ENCODE measurements at places on chromosomes 7 and 10.

DNA sequence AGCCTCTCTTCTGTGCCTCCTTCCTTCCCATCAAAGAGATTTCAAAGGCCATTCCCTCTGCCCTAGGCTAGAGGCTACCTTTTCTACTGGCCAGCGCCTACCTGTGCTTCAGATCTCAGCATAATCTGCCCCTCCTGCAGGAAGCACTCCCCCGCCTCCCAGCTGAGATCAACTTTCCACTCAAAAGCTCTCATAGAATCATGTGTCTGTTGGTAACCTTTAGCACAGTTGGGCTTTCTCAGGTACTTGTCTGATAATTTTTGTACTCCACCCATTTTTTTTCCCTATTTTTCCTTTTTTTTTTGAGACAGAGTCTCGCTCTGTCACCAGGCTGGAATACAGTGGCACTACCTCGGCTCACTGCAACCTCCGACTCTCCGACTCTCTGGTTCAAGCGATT lies 231.0 kb upstream of the PRSS58 start:
- DNase-seq: no peak

GRCh38 chr7:117908031-117908795 lies 35.0 kb upstream of the CTTNBP2 start:
- no peak for DNase-seq

DNA sequence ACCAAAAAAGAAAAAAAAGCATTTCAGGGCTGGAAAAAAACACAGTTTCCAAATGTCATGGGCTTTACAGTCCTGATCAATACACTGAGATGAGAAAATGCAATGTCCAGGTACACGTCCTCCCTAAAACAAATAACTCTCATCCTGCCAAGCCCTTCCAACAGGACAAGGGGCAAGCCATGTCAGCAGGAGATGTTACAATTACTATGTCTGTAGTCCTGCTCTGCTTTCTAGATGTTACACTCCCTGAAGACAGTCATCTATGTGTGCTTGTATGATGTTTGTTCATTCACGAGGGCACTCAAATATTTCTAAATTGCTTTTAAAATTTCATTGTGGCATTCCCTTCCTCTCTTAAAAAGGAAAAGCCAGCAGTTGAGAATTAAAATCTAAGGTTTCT lies 103.2 kb downstream of the SORBS1 start:
- DNase-seq: no peak

GRCh38 chr10:81179324-81179723 lies 641.6 kb downstream of the SH2D4B start:
- no peak for DNase-seq

DNA sequence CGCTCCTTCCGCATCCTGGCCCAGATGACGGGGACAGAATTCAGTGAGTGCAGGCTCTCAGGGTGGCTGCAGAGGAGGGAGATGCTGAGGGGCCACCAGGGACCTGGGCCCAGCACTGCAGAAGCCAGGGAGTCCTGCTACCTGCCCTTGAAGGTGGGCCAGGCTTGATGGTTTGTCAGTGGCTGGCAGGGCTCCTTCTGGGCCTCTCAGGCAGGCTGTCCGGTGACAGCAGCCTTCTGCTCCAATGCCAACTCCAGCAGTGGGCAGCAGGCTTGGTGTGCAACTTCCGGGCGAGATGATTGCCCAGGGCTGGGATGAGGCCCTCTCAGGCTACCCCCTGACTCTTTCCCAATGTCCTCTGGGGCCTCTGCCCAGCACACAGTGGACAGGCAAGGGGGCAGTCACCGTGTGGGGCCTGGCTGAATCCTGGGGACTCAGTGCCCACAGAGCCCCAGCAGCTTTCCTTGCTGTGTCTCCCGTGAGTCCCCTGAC lies 23.8 kb downstream of the LDB3 start:
- no peak for DNase-seq

DNA sequence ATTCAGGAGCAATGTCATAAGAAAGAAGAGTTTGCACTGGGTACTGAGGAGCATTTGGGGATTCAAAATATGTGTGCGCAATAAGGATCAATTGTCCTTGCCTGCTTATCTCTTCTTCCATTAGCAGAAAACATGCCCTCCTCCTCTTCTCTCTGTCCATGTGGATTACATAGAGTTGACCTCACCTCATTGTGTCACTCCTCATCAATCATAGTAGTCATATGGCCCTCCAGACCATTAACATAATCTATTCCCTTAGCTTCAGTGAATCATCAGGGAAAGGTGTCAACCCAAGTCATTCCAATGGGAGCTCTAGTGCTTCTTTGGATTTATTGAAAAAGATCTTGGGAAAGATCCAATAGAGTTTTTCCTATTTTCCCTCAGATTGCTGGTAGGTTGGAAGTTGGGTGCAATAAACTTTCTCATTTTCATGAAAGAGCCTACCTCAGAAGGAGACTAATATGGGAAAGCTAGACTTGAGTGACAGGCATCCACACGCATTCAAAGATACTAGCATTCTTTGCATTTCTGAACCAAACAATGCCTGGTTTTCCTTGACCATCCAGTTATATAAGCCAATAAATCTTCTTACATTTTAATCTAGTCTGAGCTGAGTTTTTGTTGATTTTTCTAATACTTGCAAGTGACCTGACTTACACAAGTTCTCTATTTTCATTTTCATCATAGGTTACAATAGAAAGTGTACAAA lies 71.5 kb upstream of the FAM13C start:
- no peak for DNase-seq

- DNase-seq: no peak
These were observed 893.0 kb downstream of the SORCS3 start for GRCh38 chr10:105534086-105534485.

- no peak for DNase-seq
These were observed 168.4 kb downstream of the SORCS3 start for GRCh38 chr10:104809288-104810090.

DNA sequence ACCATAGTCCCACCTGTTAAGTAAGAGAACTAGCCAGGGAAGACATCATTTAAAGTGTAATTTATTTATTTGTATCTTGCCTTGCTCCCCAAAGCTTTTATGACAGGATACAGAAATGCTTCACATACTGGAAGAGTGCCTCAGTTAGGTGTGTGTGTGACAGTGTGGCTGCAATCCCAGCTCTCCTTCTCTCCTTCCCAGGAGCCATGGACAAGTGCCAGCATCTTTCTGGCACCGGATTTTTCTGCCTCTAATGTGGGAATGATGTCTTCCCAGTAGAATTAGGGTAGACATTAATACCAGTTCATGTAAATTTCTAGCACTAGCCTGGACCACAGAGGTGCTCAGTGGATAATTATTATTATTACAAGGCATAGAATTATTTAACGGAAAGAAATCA lies 30.3 kb upstream of the ATXN7L1 start:
- DNase-seq: no peak

GRCh38 chr7:18889436-18889835 lies 228.0 kb downstream of the TWIST1 start:
- no peak for DNase-seq

- no peak for DNase-seq
These were observed 71.9 kb upstream of the DUSP5 start for GRCh38 chr10:110425684-110426293.

- DNase-seq: no peak
These were observed 179.7 kb downstream of the HGF start for GRCh38 chr7:81590131-81590530.

DNA sequence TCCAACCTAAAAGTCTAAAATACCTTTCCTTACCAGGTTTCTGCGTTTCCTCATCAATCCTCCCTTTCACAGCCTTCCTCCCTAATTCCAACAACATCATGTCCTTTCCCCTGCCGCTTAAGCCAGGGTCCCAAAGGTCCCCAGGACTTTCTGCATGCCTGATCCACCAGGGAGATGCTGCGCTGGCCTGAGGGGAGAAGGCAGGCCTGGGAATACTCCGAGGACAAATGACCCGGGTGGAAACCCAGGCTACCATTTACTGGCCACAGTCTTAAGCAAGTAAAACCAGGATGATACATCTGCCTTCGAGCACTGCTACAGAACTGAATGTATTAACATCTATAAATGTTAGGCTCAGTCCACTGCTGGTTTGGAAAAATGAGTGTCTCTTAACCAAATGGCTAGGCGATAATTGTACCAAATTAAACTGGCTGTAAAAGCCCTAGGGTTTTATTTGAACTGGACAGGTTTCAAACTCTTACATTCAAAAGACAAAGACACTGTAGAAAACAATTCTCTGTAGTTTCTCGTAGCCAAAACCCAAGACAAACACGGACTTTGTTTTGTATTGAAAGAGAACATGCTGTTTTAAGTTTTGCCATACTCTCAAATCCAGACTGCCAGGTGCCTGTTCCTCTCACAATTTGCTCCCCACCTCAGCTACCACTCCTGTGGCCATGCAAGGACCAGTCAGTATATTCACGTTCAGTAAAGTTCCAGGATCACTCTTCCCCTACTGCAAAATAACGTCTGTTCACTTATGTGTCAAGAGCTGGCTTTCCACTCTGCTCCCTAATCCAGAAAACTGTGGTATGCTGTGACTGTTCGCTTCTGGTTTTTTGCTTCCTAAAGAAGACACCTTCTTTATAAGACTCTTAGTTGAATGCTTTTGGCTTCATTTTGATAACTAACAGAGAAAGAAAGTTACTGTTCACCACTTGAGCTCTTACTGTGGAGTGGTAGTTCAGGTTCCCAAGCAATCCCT lies 145.7 kb downstream of the RNF216 start:
- DNase-seq: no peak

- no peak for DNase-seq
These were observed 3.8 kb upstream of the IL6 start for GRCh38 chr7:22723181-22723601.

DNA sequence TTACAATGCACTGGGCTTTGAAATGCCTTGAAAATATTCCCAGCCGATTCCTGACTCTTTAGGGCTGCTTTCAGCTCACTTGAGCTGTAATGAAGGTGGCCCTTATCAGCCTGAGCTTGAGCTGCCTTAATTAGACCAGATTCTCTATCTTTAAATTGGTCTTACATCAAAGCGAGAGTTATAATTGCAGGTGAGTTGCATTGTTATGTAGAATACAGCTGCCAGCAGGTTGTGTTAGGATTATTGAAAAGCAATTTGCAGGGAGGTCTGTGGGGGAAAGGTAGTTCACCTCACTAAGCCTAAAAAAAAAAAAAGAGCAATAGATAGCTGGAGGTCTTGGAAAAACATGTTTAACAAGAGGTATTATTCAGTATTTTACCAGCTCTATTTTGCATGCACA lies 142.2 kb upstream of the HABP2 start:
- DNase-seq: no peak

DNA sequence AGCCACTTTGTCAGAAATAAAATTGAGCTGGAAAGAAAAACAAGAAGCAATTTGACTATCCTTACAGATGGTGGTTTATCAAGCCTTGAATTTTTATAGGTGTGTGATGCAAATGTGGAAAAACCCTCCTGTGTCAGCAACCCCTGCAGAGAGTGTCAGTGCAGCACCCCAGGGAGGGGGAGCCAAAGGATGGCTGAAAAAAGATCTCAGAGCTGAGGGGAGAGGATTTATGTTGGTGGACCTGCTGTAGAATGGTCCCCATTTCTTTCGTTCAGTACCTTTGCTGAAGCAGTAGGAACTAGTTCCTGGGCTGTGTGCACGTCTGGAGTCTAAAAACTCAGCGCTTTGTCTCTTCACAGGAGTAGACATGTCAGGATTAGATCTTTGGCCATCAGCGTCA lies 239.0 kb downstream of the PHTF2 start:
- no peak for DNase-seq

GRCh38 chr7:3859431-3859830 lies 558.4 kb downstream of the SDK1 start:
- DNase-seq: no peak

GRCh38 chr7:132609222-132609621 lies 33.0 kb upstream of the PLXNA4 start:
- DNase-seq: no peak

- DNase-seq: no peak
These were observed 196.5 kb downstream of the HERPUD2 start for GRCh38 chr7:35498416-35498815.

GRCh38 chr7:54544527-54545240 lies 2.5 kb downstream of the VSTM2A start:
- DNase-seq: no peak

DNA sequence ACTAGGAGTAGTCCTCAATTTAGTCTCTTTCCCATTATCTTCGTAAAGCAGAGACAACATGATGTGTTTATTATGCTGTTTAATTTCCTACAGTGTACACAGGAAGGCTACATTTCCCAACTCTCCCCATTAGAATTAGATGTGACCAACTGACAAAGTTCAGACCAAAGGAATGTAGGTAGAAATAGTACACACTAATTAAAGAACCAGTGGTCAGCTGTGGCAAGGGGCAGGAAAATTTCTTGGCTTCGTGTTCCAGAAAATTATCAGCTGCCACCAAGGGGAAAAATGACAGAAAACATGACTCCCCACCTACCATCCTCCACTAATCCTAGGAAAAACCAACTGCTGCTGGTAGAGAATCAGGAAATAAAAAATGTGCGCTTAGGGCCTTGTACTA lies 125.6 kb downstream of the PPP1R3A start:
- DNase-seq: no peak

GRCh38 chr7:55018361-55019190 lies at the start of gene EGFR:
Gene EGFR (plus strand): TSS chr7:55019017. CDS start chr7:55019278, 261 bp downstream.
- no peak for DNase-seq

GRCh38 chr7:135209225-135209834 lies 2.0 kb downstream of the WDR91 start:
- no peak for DNase-seq

GRCh38 chr10:1169186-1169885 lies 113.2 kb downstream of the WDR37 start:
- DNase-seq: no peak

DNA sequence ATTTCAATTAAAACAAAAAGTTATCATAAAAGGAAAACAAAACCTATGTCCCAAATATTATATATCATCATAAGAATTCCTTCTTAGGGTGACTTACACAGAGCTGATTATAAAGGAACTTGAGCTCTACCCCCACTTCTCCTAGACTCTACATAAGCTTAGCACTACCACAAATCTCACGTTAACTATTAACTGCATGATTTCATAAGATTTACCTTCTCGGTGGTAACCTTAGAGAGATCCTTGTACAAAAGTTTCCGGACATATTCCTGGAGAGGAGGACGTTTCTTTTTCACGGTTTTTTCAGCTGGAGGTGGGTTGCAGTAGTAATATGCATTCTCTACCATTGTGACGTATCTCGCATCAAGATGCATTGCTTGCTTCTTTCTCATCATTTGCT lies 83.7 kb downstream of the UPF2 start:
- DNase-seq: no peak

DNA sequence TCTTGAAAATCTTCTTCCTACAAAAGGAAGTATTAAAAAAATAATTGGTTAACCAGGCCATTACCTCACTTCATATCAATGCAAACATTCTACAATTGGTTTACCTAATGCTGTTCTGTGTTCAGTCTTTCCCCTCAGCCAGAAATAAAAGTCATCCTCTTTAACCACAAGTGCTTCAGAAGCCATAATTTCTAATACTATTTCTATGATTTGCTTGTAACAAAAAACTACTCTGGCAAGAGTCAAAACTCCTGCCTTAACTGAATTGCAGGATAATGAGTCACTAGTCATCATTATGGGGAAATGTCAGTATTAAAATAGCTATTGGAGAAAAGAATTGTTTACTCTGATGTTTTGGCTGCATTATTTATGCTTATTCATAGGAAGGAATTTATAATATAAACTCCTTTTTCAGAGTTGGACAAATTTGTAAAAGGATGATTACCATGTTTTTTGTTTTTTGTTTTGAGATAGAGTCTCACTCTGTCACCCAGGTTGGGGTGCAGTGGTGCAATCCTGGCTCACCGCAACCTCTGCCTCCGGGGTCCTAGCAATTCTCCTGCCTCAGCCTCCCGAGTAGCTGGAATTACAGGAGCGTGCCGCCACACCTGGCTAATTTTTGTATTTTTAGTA lies 55.5 kb upstream of the ODAD2 start:
- DNase-seq: no peak
